ENCODE measurements at places on chromosomes 5 and 9.

GRCh38 chr5:125227333-125228095, 481.1 kb upstream of the ZNF608 start:
- peak; percentile 8 for DNase-seq

GRCh38 chr5:72133212-72133990, 26.1 kb downstream of the MAP1B start:
- peak; percentile 43 for DNase-seq

- peak; percentile 60 for DNase-seq
These were observed 5.8 kb upstream of the ACTBL2 start for GRCh38 chr5:57488215-57488955.

DNA sequence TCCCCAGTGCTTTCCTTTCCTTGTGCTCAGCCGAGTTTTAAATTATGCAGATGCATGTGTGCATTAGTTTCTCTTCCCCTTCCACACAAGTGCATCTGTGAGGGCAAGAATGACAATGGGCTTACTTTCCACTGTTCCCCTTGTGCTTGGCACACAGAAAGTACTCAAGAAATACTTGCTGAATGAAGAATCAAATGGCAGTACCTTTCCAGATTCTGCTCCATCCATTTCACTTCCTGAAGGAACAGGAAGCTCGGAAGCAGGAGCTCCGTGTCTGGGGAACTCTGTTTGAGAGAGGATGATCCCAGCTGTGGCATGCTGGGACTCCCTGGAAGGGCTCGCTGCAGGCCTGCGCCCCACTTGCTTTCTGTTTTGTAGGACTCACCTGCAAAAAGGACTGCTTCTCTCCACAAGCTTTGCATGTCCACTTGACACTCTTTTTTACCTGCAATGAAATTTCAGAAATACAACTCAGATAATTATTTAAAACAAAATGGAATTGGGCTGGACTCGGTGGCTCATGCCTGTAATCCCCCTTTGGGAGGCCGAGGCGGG, 5.5 kb downstream of the MRNIP start:
- DNase-seq, result no peak

DNA sequence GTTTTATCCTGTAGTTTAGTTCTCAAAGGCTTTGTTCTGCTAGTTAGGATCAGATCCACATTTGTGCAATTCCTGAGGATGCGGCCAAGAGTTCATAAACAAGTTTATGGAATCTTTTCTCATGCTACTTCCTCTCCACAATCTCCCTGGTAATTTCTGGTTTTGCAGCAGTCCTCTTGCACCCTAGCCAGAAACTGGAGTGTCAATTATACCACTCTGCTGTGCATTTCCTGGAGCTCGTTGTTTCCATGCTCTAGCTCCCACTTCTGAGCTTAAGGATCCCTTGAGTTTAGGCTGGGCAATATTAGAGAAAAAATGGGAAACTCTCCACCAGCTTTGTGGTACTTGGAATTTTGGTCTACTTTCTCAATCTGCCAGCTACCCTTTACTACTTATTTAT, 474.7 kb downstream of the DIRAS2 start:
- no peak for DNase-seq

DNA sequence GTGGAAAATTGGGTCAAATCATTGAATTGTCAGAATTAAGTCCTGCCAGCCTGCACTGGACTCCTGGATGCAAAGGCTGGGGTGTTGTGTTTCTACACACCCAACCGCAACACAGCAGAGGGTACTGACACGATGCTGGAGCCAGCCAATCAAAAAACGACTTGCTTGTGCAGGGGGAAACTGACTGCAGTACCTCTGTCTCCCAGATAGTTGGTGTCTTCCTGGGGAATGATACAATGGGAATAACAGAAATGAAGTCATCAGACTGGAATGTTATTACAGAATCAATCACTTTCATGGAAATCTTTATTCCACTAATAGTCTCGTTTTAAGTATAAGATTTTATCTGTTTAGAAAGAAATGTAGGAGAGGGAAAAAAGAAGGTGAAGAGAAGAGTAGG, 330.3 kb downstream of the MLLT3 start:
- no peak for DNase-seq

DNA sequence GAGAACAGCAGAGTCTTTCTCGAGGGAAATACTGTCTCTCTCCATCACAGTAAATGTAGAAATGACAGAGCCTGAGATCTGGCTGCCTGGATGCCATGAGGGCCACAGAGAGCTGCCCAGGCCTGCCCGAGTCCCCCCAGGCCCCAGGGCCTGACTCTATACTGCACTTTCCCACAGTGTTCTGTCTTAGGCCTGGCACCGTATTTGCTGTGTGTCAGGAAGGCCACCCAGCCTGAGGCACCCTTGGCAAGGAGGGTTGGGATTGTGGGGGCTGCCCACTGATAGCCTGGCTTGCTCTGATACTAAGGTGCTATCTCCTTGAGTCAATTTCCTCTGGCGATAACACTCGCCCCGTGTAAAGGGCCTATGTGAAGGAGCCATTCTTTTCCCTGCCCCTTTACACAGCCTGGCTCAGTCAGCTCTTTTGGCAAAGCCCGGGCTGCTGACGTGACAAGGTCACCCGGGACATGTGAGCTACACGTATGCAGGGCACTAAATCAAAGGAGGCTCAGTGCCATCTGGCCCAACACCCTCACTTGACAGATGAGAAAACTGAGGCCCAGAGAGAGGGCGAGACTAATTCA, 630.1 kb upstream of the KLF4 start:
- no peak for DNase-seq

GRCh38 chr9:136923881-136924280, 20.7 kb downstream of the FBXW5 start:
- DNase-seq, result no peak

- DNase-seq, result peak; percentile 96
These were observed 478.2 kb upstream of the TNC start for GRCh38 chr9:115596021-115596745.

DNA sequence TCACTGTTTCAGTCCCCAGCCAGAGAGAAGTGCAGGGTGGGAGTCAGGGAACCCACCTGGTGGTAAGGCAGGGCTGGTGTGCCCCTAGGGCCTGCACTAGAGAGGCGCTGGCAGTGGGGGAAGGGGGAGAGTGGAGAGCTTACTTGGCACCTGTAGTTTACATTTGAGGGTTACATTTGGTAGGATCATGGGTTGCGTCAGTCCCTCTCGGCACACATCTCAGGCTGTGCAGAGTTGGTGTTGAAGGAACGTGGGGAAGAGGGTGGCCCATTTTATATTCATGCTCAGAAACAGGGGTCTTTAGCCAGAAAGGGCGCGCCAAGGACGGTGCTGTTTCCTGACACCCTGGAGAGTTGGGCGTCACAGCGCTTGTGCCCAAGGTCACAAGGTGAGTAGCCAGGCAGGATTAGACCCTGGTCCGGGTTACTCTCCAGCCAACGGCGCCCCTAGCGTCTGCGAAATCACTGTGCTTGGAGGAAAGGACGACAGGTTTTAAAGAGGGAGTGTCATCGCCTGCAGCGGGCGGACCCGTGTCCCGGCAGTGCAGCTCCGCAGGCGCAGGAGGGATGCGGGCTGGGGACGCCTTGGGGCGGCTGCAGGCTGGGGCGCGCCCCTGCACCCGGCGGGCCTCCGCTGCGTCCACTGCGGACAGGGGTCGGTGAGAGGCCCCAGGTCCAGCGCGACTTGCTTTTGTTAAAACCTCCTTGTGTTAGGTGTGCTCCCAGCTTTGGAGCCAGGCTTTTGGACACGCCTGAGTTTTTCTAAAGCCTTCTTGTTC, 272.6 kb downstream of the FANCC start:
- DNase-seq, result no peak

DNA sequence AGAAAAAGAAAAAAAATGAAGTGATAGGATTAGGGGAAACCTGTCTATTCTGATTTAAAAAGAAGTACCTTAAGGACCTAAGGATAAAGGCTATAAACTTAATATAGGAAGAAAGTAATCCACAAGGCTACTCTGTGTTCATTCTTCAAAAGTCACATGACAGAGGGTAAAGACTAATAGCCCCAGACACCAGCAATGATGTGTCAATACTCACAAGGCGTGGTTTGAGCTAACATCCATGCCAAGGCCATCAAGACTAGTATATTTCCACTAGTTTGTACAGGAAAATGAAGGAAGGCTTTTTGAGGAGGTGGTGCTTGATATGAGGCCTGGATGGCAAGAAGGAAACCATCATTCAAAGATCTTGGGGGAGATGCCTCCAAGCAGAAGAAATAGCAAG, 49.7 kb upstream of the TEX48 start:
- no peak for DNase-seq

- DNase-seq, result no peak
These were observed 155.6 kb upstream of the ZNF618 start for GRCh38 chr9:113720495-113720894.

GRCh38 chr9:107698779-107699178, 209.2 kb upstream of the KLF4 start:
- no peak for DNase-seq

DNA sequence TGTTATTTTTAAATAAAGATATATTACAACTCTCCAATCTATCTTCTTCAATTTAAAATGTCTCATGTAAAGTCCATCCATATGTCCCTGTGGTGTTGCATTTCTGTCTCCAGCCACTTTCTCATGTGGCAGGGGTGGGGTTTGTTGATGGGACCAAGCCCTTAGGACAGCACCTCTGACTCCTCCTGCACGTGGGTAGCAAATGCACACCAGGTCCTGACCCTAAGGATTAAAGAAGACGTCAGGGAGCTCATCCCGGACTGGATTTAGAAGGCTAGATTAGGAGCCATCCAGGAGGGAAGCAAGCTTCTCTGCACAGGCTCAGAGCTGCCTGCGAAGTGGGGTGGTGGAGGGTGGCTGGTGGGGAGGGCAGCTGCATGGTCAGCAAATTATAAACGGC, 38.9 kb upstream of the FAM120AOS start:
- no peak for DNase-seq

DNA sequence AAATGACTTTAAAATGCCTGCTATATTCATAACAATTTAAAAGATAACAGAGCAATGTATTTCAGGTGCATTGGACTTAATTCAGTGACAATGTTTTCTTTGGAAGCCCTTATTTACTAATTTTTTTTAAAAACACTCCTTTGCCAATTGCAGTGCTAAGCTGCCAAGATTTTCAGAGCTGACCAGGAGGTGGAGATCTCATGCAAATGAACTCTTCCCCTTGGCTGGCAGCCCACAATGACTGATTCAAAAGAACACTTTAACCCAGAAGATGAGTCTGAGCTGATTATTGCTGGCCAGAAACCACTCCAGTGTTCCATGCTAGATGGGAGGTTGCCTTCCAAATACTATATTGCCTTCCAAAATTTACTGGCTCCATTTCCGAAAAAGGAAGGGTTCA, 128.3 kb upstream of the CCNH start:
- peak; percentile 28 for DNase-seq

DNA sequence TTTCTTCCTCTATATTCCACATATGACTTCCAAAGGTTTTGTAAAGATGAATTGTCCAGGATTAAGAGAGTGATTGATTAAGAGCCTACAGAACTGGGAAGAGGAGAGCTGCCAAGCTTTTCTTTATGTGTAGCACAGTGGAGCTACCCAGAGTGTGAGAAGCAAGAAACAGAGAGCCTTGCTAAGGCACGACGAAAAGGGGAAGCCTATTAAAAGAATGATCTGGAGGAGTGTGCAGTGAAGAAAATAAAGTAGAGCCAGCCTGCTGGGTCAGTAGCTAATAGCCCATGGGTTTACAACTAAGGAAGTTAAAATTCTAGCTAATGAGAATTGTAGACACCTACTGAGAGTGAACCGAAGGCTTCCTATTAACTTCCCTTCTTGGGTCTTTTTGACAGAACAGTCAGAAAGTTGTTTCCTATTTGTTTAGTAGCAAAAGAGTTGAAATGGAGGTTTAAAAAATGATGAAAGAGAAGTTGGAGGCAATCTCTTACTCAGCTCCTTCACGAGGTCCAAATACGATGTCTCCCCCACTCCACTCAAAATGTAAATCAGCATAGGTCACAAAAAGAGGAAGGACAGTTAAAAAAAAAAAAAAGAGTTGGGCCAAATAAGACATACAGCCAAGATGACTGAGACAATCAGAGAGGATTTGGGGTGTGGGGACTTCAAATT, 957 bp upstream of the PRR16 start:
- no peak for DNase-seq

DNA sequence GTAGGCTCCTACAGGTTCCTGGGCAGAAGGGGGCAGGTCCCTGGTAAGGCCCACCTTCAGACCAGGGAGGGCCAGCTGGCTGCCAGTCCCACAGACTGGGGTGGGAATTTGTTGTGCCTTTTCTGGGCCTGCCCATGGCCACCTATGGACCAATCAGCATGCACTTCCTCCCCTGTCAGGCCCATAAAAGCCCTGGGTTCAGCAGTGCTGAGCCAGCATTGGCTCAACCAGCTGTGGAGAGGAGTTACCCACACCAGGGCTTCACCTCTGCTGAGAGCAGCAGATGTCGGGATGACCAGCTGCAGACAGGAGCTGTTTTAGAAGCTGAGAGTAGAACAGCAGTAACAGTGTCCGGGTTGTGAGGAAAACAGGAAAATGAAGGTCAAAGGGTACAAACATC, 373.4 kb upstream of the ACO1 start:
- DNase-seq, result no peak

DNA sequence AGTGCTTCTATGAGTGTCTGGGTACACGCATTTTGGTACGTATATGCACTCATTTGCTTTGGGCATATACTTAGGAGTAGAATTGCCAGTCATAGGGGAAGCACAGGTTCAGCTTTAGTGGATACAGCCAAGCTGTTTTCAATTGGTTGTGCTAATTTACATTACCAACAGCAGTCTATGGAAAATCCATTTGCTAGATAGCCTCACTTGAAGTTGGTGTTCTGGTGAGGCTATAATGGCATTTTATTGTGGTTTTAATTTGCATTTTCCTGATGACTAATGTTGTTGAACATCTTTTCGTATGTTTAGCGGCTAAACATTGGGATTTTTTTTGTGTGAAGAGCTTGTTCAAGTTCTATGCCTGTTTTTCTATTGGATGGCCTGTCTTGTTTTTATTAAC, 76.8 kb upstream of the ANKH start:
- no peak for DNase-seq

DNA sequence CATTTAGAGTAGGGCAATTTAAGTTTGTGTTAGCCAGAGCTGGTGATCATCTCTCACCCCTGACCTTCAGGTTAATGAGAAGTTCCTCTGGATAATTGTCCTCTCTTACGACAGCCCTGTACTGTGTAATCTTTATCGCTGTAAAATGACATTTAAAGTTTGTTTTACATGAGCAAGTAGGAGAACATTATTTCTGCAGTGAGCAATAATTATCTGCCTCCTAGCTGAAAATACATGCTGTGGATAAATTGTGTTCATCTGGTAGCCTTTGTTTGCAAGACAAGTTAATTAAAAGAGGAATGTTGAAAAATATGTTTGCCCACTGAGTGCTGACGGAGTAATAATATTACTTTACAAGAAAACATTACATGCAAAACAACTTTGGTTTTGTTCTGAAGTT, 1083.8 kb upstream of the NUDT12 start:
- DNase-seq, result no peak

- DNase-seq, result no peak
These were observed 47.7 kb downstream of the ATG10 start for GRCh38 chr5:82019342-82020138.

GRCh38 chr5:113278976-113279375, 155.8 kb downstream of the TSSK1B start:
- DNase-seq, result no peak

GRCh38 chr5:99543841-99544240, 615.0 kb upstream of the CHD1 start:
- peak; percentile 17 for DNase-seq

GRCh38 chr9:129542741-129543140, 78.2 kb downstream of the C9orf50 start:
- no peak for DNase-seq

Measured in non-pigmented ciliary epithelial cell (primary cell).